ENCODE measurements at places on chromosomes 13 and 19.

DNA sequence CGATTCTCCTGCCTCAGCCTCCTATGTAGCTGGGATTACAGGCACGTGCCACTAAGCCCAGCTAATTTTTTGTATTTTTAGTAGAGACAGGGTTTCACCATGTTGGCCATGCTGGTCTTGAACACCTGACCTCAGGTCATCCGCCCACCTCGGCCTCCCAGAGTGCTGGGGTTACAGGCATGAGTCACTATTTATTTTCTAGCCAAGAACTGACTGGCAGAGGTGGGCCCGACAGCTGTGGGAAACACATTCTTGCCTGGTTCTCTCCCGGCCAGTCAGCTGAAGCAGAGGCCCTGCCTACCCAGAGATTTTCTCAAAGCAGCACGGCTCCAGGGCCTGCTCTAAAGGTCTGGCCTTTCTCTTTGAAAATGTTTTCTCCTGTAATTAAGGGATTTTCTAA lies 108.0 kb downstream of the KCTD15 start:
- DNase-seq, result no peak

- DNase-seq, result no peak
These were observed 13.5 kb upstream of the GAS6 start for GRCh38 chr13:113877149-113877990.

DNA sequence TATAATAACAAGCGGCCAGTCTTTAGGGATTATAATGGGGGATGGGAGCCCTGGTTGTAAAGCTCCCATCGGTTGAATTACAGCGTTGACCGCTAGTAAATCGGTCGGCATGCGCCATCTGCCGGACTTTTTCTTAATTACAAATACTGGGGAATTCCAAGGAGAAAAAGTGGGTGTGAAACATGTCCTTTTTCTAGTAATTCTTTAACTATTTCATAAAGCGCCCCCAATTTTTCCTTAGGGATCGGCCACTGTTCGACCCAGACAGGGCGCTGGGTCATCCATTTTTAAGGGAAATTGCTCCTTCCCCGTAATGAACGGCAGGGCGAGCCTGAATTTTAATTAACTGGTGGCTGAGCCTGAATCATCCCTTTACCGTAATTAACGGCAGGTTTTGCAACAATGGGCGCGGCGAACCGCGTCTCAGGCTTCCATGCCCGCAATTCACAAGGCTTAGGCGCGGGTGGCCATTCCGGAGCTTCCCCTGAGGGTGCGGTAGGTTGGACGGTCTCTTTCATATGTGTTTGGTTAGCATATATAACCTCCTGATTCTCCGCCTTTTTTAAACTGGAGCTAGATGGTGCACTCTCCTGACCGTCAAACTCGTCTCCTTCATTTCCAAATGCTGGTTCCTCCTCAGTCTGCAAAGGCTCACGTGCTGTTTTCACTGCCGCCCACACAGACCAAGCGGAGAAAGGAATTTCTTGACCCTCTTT lies 30.2 kb upstream of the EVI5L start:
- DNase-seq, result no peak

GRCh38 chr13:32384702-32385101 lies 43.2 kb downstream of the N4BP2L1 start:
- no peak for DNase-seq

DNA sequence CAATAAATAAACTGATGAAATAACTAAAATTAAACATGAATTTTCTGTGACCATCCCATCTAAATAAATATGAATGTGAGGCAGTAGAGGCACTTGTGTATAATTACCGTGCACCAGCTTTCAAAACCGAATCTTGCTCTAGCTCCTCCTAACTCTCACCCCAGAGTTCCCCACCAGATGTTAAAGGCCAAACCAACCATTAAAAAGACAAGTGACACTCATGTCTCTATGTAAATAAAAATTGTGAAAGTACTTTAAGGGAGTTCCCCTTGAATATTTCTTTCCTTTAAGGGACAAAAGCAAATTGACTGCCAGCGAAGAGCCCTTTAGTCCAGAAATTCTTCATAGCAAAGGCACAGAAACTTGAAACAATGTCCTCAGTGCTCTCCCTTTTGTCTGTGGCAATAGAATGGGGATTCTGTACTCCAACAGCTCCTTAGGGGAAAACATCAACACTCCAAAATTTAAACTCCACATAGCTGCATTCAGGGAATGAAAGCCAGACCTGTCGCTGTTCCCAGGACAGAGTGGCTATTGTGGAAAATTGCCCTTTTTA lies 101.7 kb upstream of the SOX21 start:
- no peak for DNase-seq

DNA sequence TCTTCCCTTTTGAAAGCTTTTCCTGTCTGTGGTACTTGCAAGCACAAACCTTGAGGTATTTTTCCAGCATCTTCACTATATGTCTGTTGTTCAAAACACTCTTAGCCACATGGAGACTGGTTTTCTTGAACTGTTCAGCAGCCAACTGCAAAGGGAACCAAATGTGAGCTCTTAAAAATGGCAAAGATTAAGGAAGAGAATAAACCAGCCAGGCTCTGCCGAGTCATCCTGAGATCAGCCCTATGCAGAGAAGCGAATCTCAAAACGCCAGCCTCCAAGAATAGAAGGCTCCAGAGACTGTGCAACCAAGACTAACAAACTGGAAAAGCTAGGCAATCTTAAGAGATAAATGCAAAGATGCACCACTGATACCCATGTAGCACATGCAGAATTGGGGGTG lies 20.7 kb downstream of the AKAP8 start:
- DNase-seq, result no peak

- no peak for DNase-seq
These were observed 500.3 kb downstream of the KLF12 start for GRCh38 chr13:73633817-73634460.

- no peak for DNase-seq
These were observed 4.7 kb downstream of the PPP1R13L start for GRCh38 chr19:45400192-45400591.

- DNase-seq, result peak; percentile 47
These were observed 836 bp upstream of the BST2 start for GRCh38 chr19:17406046-17406886.

GRCh38 chr19:11482384-11483050 lies 1.7 kb upstream of the ELAVL3 start:
- peak; percentile 91 for DNase-seq

DNA sequence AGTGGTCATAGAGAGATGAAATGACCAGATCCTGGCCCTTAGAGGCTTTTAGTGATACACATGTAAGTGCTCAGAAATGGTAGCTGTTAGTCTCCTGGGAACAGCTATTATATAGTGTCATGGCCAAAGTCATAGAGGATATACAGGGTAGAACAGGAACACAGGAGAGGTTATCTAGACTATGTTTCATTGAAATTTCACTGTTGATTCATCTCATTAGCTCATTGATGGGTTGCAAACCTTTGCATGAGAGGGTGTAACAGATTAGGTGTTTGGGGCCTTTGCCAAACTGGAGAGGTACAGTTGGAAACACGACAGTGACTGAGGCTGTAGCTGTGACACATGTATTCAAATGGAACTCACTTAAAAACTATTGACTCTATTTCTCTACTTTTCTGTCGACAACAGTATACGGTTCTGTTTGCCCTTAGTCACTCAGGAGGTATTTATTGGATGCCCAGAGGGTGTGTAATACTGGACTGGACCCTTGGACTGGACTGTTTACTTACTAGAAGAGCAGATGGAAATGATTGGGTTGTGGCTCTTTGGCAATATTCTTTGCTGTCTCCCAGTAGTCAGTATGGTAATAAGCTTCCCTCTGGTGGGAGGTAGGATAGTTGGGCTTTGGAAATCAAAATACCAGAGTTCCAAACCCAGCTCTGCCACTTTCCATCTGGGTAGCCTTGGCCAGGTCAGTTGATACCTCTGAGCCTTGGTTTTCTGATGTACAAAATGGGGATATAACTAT lies 29.8 kb downstream of the ARHGAP35 start:
- no peak for DNase-seq

- no peak for DNase-seq
These were observed 2.8 kb upstream of the IFNL2 start for GRCh38 chr19:39265321-39265916.

DNA sequence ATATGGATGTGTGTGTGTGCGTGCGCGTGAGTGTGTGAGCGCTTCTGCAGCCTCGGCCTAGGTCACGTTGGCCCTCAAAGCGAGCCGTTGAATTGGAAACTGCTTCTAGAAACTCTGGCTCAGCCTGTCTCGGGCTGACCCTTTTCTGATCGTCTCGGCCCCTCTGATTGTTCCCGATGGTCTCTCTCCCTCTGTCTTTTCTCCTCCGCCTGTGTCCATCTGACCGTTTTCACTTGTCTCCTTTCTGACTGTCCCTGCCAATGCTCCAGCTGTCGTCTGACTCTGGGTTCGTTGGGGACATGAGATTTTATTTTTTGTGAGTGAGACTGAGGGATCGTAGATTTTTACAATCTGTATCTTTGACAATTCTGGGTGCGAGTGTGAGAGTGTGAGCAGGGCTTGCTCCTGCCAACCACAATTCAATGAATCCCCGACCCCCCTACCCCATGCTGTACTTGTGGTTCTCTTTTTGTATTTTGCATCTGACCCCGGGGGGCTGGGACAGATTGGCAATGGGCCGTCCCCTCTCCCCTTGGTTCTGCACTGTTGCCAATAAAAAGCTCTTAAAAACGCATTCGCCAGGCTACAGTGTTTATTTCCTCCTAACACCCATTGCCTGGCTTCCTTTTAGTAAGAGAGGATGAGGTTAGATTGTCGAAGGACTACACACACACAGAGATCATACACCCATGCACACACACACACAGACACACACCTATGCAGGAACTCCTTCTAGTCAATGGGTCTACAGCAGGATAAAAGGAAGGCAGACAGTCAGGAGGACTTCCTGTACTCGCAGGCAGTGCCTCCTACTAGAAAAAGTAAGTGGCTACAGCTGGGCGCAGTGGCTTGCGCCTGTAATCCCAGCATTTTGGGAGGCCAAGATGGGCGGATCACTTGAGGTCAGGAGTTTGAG lies 7.1 kb downstream of the FOSB start:
- peak; percentile 63 for DNase-seq

- DNase-seq, result peak; percentile 60
These were observed 11.9 kb downstream of the PEAK3 start for GRCh38 chr19:2270157-2270422.

DNA sequence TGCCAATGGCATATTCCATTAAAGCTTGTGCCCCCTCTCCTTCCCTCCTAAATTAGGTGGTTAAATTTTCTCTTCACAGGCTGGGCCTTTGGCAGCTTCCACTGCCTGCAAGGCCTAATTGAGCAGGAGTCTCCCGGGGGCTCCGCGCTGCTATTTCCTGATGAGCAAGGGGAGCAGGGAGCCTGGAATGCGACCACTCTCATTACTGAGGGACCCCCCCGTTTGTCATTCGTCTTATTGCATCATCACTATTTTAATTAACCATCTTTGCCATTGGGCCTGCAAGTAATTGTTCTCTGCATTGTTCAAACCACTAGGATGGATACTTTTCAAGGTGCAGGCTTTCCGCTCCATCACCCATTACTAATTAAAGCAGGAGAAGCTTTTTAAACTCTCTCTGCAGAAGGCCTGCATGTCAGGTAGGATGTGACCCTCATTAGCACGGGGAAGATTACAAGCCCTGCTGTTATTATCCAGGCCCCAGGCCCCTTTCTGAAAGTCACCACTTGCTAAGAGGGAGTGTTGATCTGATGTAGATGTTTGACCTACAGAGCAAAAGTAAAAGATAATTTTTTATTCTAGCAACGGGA lies 142.3 kb downstream of the OXGR1 start:
- DNase-seq, result no peak

DNA sequence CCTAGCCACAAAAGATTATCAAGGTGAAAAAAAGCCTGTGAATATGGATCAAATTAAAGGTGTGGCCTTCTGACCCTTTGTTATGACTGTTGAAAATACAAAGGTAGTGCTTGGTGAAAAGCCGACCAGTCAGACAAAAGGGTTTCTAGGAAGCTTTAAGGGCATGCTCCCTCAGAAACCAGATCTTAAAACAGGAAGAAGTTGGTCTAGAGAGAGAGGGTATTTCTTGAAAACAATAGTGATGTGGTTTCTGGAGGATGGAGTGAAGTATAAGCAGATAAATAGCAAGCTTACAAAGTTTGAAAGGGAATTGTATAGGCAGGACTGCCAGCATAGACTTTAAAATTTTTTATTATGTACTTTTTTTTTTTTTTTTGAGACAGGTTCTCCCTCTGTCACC lies 5.0 kb upstream of the EID2 start:
- DNase-seq, result no peak

DNA sequence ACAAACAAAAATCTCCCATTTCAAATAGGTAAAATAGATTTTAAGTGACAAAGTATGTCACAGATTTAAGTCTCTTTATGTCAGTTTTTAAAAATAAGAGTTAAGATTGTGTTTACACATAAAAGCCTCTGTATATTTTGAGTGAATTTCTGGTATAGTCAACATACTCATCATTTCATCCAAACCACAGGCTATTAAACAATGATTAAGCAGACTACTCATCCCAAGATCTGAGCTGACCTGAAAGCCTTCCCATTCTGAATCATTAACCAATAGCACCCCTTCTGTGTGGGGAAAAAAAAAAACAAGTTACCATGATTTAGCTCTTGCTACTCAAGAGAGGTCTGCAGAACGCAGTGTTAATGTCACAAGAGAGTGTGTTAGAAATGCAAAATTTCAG lies 284.4 kb upstream of the NBEA start:
- no peak for DNase-seq

DNA sequence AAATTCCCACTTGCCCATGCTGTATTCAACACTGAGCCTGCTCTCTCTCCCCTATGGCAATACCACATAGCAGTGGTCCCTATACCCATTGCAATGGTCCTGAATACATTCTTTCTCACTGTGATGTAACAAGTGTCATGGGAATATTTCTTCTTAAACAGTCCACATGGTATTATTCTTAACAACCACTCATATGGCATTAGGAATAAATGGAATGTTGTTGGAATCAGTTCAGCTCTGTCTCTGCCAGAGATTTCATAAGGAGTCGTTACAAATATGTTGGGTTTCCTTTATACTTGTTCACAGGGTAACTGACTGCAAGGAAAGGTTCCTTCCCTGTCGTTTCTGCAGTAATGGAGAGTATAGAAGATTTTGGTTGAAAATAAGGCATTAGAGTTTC lies 128.3 kb upstream of the SPATA13 start:
- no peak for DNase-seq

DNA sequence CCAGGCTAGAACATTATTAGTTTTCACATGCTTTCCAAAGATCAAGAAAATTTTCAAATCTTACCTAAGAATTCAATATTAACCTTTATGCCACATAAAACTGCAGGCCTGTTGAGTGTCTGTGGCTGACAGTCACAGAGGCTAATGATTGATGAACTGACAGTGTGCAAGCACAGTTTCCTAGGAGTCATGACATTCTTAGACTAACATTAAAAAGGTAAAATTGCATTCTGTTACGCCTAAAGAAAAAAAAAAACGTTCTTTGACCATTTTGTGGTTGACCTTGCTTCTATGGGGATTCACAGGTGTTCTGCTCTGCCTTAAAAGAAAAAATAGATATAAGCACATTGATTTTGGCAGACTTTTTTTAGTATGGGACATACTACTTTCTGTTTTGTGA lies 1776.2 kb downstream of the PCDH9 start:
- DNase-seq, result no peak

DNA sequence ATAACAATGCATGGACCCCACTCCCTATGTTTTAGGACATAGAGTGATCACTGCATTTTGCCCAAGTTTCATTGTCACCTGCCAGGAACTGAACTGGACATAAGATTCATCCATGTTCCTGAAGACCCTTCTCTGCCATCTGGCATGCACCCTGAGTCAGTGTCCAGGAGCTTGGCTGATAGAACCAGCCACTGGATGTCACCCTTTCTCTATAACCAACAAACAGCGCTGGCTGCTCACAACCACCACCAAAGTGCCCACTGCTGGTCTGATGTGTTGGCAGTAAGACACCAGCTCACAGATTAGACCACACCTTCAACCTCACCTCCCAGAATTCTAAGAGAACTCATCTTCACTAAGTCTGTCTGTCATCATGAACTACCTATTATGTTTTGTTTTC lies 333.4 kb downstream of the ITGBL1 start:
- no peak for DNase-seq

Measured in natural killer cell (primary cell).